ENCODE measurements at places on chromosomes 1 and 21.

- no peak for DNase-seq
These were observed 76.5 kb downstream of the ACTL8 start for GRCh38 chr1:17831597-17831996.

DNA sequence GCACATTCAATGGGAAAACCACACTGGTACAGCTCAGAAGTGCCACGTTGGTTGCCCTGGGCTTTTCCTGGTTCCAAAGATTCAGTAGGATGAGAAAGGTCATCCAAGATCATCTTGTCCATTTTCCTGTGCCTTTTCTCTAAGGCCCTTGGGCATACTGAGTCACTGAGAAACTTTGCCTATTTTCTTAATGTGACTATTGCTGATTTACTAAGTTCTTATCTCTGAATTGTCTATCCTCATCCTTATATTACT lies 57.2 kb upstream of the HSD17B7 start:
- DNase-seq, result no peak

- DNase-seq, result no peak
These were observed 202.1 kb downstream of the NCAM2 start for GRCh38 chr21:21200103-21200938.

DNA sequence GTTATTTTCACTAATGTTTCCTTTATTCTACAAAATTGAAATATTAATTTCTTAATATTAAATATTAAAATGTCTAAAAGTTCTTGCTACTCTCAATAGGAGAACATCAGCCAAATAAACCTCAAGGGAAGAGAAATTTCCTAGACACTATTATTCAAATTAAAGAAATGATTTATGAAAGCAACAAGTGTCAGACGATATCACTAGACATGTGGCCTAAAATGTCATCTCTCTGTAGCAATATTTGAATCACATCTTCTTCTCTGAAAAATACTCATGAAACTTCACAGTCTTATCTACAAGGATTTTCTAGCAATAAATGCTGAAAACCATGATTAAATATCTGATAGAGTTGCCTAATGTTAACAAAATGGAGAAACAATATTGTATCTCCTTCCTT lies 2.5 kb upstream of the SERBP1 start:
- no peak for DNase-seq

GRCh38 chr1:8751984-8752383 lies 65.5 kb downstream of the RERE start:
- no peak for DNase-seq

DNA sequence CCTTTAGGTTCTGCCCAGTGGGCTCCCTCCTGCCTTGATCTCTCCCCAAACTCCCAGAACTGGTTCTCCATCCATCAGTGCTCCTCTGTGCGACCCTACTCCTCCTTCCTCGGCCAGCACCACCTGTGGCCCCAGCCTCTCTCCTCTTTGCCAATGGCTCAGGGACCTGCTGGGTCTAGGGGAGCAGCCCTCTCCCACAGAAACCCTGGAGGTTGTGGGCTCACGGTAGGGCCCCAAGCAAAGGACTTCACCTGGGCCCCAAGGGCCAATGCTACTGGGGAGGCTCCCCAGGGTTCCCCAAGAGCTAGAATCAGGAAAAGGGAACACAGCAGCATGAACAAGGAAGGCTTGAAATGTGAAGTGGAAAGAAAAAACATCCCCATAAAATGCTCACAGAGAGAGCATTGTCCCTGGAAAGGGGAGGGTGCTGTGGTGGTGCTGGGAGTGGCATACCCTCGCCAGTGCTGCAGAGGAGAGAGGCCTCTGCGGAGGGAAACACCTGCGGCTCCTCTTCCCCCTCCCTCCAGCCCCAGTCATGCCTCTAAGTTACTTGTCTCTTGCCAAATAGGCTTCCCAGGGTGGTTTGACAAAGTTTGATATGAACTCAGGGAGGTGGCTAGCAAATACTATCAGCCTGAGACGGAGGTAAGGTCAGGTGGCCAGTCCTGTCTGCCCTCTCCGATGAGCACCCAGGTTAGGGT lies 2.5 kb downstream of the TMEM63A start:
- no peak for DNase-seq

DNA sequence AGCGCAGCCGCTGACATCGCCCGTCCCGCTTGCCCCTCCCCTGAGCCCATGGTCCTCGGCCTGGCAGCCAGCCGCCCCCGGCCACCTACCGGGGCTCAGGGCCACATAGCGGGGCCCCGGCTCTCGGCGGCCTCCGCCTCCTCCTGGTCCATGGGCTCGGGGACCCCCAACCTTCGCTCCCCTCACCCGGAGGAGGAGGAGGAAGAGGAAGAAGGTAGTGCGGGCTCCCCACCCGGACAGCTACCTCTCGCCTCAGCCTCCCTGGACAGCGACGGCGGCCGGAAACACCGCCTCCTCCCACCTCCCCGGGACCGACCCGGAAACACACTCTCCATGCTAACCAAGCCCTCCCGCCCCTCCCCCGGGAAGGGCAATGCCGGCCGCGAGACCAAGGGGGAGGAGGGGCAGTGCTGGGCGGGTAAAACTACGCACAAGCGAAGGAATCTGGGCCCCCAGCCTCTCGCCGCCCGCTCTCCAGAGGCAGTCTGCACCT lies at the start of gene KIAA0319L:
KIAA0319L (minus strand) TSS at position 286 of the 493 bp plus-strand sequence. CDS start 2,912 bp downstream, outside the sequence.
- DNase-seq, result no peak

- no peak for DNase-seq
These were observed 3.8 kb upstream of the CD1B start for GRCh38 chr1:158335213-158335532.

DNA sequence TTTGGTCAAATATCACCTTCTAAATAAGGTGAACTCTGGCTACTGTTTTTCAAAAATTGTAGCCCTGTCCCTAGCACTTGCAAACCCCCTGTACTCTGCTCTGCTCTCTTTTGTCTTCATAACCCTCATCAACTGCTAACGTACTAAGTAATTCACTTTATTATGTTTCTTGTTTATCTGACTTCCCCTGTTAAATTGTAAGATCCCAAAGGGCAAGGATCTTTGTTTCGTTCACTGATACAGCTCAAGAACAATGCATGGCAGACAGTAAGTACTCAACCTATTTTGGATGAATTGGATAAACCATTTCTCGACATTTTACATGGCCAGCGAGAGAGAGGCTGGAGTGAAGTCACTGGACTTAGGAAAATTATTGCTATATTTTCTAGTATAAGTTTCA lies 46.9 kb downstream of the ATP5PF start:
- no peak for DNase-seq

- no peak for DNase-seq
These were observed 1.1 kb upstream of the ZNF692 start for GRCh38 chr1:248860007-248860406.

- no peak for DNase-seq
These were observed 34.2 kb downstream of the TNFRSF8 start for GRCh38 chr1:12097321-12097720.

- DNase-seq, result peak; percentile 52
These were observed at the start of gene RPS6KA1 for GRCh38 chr1:26529655-26530409. Gene RPS6KA1, plus strand, starts transcription at chr1:26529761. Its CDS starts 160 bp downstream, at chr1:26529921.

DNA sequence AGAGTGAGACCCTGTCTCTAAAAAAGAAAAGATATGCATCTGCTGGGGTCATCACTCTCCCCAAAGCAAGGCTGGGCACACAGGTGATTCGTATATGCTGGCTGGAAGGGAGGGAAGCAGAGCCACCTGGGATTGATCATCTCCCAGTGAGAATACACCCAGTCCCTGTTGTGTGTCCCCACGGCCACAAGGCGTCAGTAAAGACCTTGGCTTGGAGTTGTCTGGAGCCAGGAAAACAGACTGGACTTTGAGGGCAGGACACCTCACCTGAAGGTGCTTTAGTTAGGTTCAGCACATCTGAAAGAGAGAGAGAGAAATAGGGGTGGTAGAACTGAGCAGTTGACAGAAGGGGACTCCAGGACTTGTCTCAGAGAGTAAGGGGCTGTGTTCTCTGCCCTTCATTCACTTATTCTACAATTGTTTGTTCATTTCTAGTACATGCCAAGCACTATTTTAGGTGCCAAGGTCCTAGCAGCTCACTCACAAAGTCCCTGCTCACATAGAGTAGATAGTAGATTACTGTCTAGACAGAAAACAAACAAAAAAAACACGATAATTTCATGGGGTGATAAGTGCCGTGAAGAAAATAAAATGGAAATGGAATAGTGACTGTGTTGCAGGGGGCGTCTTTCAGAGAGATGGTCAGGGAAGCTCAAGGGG lies 13.5 kb downstream of the CITED4 start:
- DNase-seq, result no peak

DNA sequence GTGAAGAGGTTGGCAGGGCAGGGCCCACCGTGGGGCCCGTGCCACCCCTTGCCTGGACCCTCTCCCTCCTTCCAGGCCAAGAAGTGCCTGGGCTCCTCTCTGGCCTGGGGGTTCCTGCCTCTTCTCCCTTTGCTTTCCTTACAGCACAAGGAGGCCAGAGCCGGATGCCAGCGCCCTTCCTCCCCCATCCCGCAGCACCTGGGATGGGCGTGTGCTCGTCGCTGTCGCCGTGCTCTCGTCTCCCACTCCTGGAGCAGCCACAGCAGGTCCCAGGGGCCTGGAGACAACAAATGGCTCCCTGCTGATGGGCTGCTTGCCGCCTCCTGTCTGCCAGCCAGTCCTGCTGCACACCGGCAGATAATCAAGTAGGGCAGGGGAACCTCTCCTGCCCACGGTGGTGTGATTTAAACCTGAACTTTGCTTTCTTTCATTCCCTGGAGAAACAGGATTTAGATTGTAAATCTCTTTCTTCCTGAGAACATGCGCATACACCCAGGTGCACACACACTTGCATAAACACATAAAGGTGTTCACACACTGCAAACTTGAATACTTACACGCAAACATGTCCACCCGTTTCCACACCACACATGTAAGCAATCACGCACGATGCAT lies 50.8 kb upstream of the POU3F1 start:
- DNase-seq, result no peak

- no peak for DNase-seq
These were observed 151.9 kb downstream of the DMRTA2 start for GRCh38 chr1:50271337-50271736.

DNA sequence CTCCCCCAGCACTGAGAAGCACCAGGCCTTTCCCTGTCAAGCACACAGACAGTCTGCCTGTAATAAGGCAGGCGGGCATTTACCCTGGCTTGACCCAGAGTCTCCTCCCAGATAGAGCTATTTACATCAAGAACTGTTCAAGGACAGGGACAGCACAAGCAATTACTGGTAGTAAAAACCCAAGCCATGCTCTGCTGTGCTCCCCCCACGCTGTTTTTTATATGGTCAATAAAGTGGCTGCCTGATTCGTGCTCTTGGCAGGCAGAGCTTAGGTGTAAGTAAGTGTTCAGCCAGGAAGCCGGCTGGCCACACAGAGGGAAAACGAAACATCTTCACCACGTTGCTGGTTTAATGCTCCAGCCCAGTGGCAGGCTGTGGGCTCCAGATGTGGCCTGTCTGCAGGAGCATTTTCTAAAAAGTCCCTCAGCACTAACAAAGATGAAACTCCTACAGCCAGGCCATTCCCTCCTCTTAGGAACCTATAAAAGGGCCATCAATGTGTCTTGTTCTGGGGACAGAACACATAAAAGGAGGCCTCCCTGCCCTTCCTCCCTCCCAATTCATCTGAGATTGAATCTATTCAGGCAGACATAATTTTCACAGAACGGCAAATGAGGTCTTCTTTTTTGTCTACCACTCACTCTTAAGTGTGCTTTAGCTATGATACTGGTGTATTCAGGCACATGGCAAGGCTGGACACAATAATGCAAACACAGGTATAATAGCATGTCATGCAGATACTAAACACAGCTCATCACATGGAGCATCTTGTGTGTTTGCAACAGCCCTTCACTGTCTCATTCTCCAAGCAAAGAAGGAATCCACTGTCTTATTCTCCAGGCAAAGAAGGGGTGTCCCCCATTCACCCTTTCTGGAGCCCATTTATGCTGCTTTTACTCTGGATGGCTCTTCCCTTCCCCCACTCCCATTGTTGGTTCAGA lies 378.9 kb downstream of the HHAT start:
- DNase-seq, result no peak

GRCh38 chr1:25640646-25641328 lies 24.2 kb downstream of the MAN1C1 start:
- no peak for DNase-seq

DNA sequence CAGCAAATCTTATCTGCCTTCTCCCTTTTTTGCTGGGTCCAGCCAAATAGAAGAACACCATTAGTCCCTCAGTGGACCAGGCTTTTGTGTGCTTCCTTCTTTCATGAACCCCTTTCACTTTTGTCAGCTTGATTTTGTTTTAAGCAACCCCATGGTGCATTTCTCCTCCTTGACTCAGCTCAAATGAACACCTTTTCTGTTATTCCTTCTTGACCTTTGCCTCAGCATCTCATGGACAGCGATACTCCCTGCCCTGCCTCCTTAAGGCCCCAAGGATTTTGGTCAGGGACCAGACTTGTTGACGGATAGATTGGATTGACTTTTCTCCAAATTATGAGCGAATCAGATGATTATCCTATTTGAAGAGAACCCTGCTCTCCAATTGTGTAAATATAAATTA lies 356.6 kb upstream of the USP24 start:
- DNase-seq, result no peak

- no peak for DNase-seq
These were observed 134.0 kb downstream of the CLEC20A start for GRCh38 chr1:178362747-178363146.

GRCh38 chr1:205204552-205204951 lies 7.0 kb downstream of the DSTYK start:
- no peak for DNase-seq

DNA sequence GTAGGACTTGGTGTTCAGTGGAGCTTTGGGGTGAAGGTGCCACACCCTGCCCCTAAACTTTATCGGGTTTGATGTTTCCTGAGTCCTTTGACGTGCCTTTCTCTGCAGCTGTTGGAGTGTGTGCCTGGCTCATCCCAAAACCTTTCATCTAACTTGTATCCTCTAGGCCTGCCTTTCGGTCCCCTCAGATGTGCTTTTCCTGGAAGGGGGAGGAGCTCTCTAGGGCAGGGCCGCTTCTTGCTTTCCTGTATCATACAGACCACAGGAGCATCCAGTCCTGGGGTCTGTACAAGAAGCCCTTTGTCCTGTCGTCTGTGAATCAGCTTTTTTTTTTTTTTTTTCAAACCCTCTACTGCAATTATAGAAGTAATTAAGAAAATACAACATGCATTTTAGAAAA lies 35.7 kb downstream of the PTGFRN start:
- no peak for DNase-seq

DNA sequence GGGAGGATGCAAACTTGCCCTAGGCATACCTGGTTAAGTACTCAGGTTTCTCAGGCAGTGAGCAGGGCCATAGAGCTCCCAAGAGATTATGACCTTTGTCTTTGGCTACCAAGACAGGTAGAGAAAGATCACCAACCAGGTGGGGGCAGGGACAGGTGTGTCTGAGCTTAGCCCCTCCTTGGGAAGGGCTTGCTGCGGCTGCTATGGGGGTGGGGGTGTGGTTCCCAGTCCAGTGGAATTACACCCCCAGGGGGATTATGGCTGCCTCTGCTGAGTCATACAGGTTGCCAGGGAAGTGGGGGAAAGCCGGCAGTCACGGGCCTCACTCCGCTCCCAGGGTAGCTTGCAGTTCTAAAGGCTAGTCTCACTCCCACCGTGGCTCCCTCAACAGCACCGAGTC lies 65.2 kb upstream of the FAM163A start:
- DNase-seq, result no peak

- no peak for DNase-seq
These were observed 1.2 kb downstream of the DMRTA2 start for GRCh38 chr1:50421768-50422674.

All from CD4-positive, alpha-beta T cell treated with Interleukin-4 for 1 hour (primary cell).